ENCODE measurements at places on chromosomes 5 and 9.

GRCh38 chr9:38619556-38620447 is 594 bp downstream of the ANKRD18A start:
- peak; percentile 40 for DNase-seq

GRCh38 chr5:109868737-109869136 is 179.0 kb downstream of the MAN2A1 start:
- DNase-seq, result no peak

DNA sequence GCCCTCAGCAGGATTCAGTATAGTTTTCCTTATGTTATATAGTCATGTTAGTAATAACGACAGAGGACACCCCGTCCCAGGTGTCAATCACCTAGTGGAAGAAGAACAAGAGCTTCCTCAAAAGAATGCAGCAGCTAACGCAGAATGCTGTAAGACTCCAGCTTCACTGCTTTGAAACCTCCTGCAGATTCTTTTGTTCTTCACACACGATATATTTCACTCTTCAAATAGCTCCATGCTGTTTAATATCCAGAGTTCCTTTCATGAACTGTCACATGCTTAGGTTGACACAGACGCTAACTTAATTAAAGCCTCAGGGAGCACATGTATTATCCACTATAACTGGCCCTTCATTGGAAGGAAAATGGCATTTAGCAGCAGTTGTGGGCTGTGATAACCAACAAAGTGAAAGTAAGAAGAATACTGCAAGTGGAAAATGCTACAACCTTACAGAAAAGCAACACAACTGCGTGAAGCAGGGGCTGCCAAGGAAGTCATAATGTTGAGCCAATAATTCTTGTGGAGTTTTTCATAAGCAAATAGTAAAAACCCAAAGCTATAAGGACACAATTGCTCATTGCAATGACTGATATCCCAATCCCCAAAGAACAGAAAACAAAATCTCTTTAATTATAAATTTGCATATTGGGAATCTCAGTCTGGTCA is 387.5 kb downstream of the PLK2 start:
- no peak for DNase-seq

- no peak for DNase-seq
Observed at GRCh38 chr9:36029202-36029601, 7.5 kb upstream of the RECK start.

DNA sequence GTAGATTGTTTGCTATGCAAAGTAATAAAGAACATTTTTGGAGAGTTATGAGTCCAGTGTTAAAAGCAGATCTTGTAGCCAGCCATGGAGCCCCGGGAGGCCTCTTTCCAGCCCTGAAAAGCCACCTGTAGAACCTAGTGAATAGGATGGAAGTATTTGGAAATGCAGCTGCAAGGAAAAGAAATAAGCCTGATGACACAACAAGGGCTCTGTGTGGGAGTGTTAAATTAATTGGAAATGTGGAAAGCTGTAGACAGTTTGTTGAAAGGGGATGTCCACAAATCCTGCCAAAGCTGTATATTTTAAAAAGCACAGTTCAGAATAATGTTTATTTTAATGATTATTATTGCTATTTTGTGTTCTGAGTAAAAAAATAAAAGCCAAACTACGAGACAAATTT is 152.5 kb upstream of the GHR start:
- DNase-seq, result no peak

GRCh38 chr5:152739916-152740315 is 334.8 kb upstream of the NMUR2 start:
- DNase-seq, result no peak

GRCh38 chr9:133184971-133185370 is 21.3 kb upstream of the GBGT1 start:
- peak; percentile 88 for DNase-seq

DNA sequence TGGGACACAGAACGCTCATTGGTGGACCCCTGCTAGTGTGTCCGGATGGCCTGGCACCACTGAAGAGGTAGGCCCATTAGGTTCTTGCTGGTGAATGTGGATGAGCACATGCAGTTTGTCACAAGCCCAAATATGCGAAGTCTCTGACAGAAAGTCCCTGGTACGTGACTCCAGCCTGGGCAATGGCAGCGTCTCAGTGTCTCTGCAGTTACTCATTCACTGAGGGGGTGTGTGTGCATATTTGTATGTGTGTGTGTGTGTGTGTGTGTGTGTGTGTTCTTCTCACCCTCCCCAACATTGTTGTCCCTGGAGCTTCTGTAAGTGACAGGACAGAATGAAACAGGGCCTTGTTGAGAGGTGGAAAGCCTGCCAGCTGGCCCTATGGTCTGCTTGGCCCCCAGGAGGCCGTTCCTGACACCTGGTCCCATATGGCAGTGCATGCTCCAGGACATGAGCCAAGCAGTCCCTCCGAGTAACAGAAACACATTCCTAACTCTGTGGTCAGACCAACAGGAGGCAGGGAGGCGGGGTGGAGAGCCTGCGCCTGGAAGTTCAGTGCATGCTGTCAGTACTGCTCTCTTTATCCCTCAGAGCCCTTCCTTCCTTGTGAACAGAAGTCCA is 169.9 kb downstream of the SLC28A3 start:
- DNase-seq, result no peak

DNA sequence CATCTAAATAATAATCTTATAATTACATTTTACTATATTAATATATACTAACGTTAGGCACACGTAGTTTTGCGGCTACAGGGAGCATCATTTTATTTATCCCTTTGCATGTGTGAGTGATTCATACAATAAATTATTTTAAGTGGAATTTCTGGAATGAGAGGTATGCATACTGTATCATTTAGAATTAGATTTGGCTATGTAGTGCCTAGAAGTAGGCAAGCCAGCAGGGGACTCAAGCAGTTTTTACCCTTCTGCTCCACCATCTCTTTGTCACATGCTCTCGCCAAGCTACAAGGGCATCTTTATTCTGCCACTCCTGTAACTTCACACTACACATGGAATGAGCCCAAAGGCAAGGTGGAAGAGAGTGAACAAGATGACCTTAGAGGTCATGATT is 60.8 kb downstream of the MEGF10 start:
- DNase-seq, result no peak

- DNase-seq, result peak; percentile 84
Observed at GRCh38 chr9:114371973-114372917, 15.5 kb downstream of the AKNA start.

GRCh38 chr9:11931751-11932150 is 761.4 kb upstream of the TYRP1 start:
- DNase-seq, result no peak

DNA sequence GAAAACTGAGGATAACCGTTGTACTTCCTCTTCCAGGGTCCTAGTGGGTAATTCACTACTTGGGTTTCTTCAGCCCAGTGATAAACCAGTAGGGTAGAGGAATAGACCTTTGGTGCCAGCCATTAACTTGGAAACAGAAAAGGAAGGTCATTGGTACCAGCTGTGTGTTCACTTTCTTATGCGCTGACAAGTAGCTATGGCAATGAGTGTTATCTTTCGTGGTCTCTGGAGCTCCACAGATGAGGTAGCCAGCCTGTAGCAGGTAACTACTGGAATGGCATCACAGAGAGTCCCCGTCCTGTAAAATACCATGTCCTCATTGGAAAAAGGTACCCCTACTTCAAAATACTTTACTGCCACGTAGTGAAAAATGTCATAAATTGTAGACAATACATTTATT is 2.3 kb downstream of the UHRF2 start:
- DNase-seq, result no peak

- DNase-seq, result peak; percentile 52
Observed at GRCh38 chr5:10578869-10579268, 15.0 kb downstream of the ANKRD33B start.

GRCh38 chr9:99356512-99356971 is 134.5 kb downstream of the SEC61B start:
- peak; percentile 98 for DNase-seq

DNA sequence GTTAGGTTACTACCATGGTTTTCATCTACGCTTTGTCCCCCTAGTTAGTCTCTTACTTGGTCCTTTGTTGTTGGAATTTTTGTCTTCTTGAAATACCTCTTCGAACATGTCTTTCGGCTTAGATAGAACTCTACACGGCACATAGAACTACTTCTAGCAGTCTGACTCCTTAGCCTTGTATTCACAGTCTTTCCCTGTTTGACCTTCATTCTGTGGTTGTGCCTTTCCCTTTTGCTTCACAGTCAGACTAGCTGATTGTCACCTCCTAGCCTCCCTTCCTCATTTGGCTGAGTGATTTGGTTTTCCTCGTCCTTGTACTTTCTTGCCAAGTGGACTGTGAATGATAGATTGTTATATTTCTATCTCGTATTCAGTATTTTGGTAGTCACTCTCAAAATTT is 10.7 kb downstream of the SMAD5 start:
- no peak for DNase-seq

- DNase-seq, result peak; percentile 68
Observed at GRCh38 chr9:34710023-34710422, at the start of gene CCL21. TSS of gene CCL21 (minus strand) at chr9:34710136. CDS start at chr9:34710066, 70 bp downstream.

DNA sequence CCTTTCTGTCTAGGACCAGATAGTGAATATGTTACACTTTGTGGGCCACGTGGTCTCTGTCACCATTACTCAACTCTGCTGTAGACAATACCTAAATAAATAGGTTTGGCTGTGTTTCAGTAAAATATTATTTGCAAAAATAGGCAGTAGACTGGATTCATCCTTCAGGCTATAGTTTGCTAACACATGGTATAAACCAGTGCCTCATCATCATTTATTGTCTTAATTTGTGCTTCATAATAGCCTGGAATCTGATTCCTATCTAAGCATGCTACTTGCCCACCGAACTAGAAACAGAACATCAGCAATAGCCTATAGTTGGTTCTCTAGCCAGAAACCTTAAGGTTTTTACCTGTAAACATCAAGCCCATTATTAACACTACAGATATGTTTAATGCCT is 215.6 kb downstream of the FBXL7 start:
- no peak for DNase-seq

- DNase-seq, result no peak
Observed at GRCh38 chr5:61999371-61999770, 306.6 kb upstream of the KIF2A start.

DNA sequence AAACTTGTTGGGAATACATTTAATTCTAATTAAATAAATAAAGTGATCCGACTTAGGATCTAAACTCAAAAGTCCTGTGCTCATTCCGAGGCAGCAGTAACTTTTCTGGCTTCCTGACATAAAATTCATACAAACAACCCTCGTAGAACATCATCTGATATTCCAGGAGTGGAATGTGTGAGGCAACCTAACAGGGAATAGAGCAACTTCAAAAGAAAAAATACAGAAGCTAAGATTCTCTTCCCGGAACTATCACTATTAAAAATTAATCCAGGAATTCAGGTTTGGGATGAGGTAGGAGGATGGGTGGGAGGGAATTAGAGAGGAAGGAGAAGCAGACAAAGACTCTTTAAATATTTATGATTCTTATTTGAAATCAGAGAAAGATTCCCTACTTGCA is 32.9 kb upstream of the TRIO start:
- DNase-seq, result no peak

- no peak for DNase-seq
Observed at GRCh38 chr5:148836272-148837250, 10.2 kb downstream of the ADRB2 start.

DNA sequence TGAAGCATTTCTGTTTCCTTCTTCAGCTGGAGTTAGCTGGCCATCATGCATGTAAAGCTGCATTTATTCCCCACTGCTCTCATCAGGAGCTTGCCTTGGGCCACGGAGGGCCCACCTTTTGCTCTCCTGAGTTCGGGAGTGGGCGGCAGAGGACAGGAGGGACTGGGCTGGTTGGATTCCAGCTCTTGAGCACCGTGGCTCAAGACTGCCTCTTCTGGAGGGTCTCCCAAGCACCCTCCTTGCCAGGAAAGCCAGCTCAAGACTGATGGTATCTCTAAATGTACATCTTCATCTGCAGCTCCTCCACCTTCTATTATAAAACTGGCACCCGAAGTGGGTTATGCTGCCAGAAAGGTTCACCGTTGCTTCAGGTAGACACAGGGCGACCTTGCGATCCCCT is 399.6 kb upstream of the IRX1 start:
- no peak for DNase-seq

DNA sequence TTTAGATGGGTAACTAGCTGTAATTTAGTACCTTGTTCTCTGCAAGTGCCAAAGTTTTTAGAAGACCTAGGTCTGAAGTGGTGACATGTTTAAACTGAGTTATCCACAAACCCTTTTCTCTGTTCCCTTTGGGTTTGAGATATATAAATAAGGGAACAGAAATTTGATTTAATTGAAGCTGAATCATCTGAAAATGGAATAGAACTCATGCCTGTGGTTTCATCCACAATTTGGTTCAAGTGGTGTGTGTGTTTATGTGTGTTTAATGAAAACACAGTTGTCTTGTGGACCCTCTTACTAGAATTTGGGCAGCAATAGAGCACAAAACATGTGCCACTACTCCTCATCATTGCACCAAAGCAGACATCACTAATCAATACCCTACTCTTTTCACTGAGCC is 216.9 kb downstream of the GLIS3 start:
- no peak for DNase-seq

DNA sequence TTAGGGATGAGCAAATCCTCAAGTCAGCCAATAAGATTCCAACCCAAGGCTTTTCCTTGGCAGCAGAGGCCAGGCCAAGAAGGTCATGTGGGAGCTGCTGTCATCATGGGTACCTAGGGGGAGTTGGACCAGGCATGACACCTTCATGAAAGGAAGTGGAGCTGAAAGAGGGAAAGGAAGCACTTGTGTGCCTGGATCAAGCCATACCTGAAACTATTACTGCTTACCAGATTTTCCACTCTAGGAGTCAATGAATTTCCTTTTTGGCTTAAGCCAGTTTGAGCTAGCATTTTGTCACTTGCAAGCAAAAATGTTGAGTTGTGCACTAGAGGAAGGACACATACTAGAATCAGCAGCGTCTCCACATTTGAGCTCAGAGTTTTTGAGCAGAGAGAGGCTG is 14.5 kb upstream of the WNK2 start:
- no peak for DNase-seq

GRCh38 chr5:103808464-103809106 is 246.0 kb upstream of the NUDT12 start:
- DNase-seq, result peak; percentile 4

DNA sequence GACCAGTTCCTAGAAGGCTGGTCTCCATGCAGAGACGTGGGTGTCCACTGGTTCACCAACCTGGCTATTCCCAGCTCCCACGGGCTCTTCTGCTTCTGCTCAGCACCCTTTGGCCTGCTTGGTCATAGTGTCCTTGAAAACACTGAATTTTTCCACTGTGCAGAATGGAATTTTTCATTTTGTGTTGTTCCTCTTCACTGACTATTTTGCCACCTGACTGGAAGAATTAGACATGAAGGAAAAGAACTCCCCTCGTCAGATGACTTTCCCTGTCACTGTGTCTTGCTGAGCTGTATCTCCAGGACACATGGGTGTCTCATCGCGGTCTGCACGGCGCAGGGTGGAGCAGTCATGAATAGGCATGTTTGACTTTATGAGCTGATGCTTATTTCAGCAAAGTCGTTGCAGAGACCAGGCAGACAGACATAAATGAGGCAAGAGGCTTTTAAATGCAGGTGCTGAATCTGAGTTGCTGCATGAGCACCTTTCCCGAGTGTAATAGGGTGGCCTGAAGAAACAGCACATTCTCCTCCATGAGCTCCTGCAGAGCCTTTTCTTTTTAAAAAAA is 50.2 kb upstream of the SEMA4D start:
- DNase-seq, result peak; percentile 43

DNA sequence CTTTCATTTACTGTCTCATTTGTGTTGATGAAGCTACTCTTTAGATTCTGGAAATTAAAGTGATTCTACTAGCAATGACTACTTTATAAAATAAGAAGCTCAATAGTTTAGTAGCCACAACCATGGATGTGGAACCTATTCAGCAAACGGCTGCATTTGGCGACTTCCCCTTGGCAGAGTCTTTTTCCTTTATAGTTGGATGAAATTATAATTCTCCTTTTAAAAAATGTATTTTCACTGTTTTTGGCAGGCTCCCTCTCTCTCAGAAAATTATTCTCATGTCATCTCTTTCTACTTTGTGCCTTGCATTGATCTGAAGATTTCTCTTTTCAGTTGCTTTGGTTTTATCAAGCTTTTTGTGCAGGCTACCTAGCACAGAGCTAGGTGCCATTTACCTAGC is 50.6 kb upstream of the KCNN2 start:
- no peak for DNase-seq

Measured in suppressor macrophage (primary cell).